ENCODE measurements at places on chromosomes 4 and X.

DNA sequence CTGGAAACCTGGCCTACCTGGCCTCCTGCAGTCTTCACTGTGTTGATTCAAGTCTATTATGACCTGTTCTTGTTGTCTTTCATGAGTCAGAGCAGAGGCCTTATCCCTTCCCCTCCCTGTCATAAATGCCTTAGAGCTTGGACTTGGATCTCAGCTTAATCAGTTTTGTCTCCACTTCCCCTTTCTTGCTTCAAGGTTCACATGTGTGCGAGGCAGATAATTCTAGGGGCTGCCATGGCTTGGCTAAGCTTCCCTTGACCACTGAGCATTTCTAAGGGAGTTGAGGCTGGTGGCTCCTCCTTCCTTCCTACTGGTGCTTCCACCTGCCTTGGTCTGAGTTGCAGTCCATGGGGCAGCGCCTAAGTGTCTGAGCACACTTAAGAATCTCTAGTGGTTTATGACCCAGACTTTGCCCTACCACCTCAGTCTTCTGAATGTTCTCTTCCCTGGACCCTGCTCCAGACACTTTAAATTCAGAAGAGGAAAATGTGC, 1.7 kb upstream of the HEPH start:
- DNase-seq: peak; percentile 2

DNA sequence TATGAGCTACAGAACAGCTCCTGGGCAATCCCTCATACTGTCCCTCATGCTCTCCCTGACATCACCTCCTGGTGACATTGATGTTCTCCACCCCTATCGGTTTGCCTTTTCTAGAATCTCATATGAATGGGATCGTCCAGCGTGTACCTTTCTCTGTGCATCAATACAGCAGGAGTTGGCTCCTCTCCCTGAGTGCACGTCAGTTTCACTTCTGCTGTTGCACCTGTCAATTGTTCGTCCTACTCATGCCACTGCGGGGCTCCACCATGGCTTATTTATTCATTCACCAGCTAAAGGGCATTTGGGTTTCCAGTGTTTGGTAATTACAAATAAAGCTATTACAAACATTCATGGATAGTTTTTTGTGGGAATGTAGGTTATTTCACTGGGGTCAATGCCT, 269.1 kb upstream of the ZFP42 start:
- DNase-seq: no peak

GRCh38 chr4:73606465-73606974, 13.7 kb downstream of the RASSF6 start:
- no peak for DNase-seq

DNA sequence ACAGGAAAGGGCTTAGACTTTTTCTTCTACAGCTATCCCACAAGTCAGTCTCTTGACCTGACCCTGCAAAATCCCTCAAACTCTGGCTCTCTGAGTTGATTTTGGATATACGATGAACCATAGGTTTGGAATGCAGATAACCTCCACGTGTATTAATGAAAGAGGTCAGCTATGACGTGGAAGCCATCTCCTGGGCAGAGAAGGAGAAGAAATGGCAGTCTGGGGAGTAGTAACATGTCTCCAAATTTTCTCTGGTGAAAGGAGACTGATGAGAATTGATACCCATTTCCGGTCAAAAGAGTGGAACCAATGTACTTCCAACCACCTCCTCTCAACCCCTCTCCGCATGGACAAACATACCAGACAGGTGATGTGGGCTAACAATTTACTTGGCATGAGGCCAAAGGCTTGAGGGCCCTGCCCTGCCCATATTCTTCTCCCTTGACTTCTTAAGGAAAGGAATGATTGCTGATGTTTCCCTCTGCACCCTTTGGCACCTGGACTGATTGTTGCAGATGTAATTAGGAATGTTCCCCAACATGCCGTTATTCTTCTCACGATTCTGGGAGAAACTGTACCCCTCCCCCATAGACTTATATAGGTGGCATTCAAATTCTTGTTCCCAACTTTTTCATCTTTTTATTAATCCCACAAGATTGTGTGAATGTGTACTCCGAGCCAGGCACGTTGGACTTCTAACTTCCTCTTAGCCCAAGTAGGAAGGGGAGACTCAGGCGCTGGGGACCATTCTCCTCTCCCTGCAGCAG, 580 bp upstream of the PLS3 start:
- DNase-seq: peak; percentile 91

DNA sequence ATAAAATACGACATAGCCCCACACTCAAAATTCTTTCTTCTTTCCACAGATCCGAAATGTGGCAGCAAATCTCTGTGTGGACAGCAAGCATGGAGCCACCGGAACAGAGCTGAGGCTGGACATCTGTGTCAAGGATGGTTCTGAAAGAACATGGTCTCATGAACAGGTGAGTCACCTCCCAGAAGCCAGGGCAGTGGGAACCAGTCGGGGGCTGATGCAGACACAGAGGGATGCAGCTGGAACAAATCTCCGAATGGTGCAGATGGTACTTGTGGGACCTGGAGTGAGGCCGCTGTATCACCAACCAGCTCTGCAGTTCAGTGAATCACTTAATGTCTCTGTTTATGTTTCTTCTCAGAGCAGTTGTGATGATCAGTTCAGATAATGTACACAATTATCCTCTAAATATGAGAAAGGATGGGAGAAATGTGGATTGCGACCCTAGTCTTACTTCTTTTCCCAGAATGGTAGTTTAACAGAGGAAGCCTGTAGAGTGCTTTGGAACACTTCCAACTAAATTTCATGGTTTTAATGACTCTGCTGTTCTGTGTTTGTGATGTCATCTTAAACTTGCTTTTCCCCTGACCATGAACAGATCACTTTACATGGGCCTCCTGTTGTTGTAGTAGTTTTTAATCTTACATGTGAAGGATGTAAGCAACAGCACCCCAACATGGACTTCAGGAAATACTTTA, 159.3 kb upstream of the GALNT7 start:
- DNase-seq: no peak

GRCh38 chrX:20527558-20528011, 260.9 kb upstream of the RPS6KA3 start:
- peak; percentile 47 for DNase-seq

DNA sequence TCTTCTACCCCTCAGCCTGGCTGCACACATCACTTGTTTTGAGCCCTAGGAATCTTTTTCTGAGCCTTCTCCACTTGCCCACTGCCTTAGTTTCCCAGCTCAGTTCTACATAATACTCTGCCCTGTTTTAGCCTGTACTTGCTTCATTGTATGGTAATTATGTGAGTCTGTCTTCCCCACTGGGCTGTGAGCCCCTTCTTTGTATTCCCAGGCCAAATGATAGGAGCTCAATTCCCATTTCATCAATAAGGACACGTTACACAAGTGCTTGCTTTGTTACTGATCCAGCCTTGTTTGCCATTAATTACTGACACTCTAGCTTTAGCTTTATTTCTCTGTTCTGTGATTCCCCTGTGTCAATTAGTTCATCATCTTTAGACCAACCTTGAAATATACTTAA, 28.1 kb downstream of the KIT start:
- DNase-seq: no peak

DNA sequence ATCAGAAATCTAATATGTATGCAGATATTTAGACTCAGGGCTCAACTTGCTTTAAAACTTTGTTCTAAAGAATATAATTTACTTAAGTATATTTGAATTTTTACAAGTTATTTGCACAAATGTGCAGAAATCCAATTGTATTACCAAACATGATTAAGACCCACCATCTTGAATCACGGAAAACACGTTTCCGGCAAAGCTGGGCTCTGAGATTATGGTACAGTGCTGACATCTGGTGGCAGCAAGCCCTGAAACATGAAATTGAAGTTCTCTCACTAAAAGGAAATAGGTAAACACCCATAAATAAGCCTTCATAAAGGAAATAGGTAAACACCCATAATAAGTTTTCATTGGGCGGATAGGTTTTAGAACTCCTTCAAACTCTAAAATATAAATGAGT, 98.3 kb upstream of the MAOA start:
- peak; percentile 63 for DNase-seq

DNA sequence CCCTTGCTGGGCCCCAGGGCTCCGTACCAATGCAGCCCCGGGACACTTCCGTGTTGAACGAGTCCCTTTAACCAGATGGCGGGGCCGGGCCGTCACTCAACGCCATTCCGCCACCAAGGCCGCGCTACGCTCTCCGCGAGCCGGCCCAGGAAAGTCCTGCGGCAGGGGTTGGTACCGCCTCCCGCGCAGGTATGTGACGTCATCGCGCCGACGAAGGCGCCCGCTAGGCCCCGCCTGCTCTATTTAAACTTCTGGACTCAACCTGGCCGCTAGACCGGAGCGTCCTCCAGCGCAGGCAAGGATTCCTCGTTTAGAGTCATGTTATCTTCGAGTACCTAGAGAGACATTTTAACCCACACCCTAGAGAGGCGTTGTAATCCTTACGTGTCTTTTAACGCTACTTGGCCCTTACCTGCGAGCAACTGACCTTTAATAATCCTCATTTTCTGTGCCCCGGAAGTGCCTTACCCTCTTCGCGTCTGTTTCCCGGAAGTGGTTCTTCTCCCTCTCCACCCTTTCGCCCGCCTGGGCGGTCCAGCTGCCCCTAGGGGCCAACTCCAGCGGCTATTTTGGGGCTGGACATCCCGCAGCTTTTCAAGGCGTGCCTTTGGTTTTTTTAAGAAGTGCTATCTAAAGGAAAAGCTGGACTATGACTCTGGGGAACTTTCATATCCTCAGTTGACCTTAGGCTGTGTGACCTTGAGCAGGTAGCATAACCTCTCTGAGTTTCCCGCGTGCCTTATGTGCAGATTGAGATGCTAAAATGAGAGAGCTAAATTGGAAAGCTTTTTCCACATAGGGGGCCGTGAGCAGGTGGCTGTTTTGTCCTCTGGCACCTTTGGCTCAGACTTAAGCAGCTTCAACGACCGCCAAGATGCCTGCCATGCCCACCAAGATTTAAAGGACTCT, at the start of gene PNPLA4:
PNPLA4 (minus strand) TSS at position 155 of the 909 bp plus-strand sequence. CDS start 1,294 bp downstream, outside the sequence.
- DNase-seq: peak; percentile 94

DNA sequence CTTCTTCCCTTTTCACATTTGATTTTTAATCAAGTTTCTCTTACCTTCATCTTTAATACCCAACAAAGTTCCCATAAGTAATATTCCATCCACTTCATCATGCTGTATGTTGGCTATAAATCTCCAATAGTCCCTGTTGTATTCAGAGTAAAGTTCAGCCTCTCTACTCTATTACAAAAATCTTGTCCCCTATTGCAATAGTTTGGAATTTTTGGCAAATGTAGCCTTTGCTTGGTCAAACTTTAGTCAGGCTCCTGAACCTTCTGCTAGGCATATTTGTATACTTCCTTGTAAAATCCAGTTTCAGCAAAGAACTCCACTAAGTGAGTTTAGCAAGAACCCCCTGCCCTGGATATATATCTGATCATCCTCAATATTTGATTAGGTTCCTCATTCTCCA, 54.0 kb upstream of the PACRGL start:
- no peak for DNase-seq

DNA sequence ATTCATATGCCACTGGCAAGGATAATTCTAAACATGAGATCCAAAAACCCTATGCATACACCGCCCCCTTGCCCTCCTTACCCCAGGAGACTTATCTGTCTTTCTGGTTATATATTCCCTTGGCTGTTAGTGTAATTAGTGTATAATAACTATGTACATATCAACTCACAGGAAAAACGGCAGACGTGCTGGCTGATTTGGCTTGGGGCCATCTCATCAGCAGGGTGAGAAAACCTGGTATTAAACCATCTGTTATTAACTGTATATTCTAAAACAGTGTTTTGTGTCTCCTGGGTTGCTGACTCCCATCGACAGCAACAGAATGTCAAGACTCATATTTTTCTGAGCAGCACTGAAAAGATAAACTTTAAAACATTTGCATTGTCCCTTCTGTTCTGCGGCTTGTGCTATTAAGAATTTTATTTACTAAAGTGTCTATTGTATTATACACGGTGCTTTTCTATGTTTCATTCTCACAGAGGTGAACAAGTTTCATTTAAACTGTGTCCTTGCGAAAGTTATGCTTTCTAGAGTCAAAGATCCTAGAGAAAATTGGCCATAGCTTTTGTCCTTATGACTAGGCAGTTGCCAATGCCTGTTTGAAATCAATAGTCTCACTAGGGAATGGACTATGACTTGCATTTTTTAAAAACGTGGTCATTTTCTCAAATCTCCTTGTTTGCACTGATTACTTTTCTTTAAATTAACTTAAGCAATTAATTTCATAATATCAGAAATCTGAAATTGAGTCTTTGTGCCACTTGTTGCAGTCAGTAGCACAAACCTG, 211.5 kb upstream of the MID1 start:
- DNase-seq: no peak

DNA sequence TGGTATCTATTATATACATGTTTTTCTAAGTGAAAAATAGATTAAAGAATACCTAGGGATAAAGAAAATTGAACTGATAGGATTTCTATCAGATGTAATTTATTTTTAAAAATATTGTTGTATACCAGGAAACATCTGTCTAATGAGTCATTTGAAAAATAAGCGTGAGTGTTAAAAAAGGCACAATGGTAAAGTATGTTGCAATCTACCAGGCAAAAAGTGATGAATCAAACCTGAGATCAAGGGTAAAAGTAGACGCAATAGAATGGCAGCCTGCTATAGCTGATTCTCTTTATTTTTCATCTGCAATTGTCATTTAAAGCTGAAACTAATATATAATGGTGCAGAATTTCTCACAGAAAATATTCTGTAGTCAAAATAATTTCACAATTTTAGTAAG, 1119.6 kb downstream of the PCDH18 start:
- peak; percentile 6 for DNase-seq

- peak; percentile 78 for DNase-seq
Observed at GRCh38 chr4:142815834-142816233, 30.3 kb downstream of the INPP4B start.

DNA sequence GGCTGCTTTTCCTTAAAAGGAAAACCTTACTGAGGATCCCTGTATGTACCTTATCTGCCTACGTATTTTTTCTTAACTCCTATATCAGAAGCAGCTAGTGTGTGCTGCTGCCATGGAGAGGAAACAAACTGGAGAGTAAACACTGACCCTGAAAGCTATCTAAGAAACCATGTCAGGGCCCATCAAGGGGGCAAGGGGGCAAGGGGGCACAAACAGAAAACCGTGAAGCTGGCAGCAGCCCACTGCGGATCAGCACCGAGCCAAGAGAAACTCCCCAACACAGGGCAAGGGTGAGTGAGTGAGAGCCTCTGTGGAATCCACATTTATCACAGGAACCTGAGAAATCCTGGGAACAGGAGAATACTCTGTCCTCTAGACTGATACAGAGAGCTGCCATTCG, 1204.2 kb downstream of the PCDH18 start:
- DNase-seq: no peak

DNA sequence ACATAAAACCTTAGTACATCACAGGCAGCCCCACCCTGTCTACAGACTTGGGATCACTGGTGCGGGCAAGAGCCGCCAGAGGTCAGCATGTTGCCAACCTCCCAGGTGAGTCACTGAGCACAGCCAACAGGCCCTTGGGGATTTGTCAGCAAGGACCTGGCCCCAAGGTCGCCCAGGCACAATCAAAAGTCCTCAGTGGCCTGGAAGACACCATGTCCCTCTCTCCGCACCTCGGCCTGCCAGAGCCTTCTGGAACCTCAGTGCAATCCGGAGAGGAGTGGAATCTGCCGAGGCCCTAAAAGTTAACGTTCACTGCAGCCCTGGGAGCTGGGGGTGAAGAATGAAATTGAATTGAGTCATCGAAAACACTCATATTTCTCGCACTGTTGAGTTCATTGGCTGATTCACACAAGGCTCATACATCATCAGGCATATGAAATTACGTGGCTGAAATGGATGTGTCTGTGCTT, 74.3 kb downstream of the WFS1 start:
- DNase-seq: peak; percentile 89

GRCh38 chr4:41912546-41912945, 22.7 kb upstream of the TMEM33 start:
- no peak for DNase-seq

GRCh38 chrX:84258708-84259107, 70.7 kb upstream of the RPS6KA6 start:
- DNase-seq: no peak

- DNase-seq: no peak
Observed at GRCh38 chrX:79623098-79623762, 256.1 kb upstream of the ITM2A start.
